ENCODE measurements at places on chromosomes 4 and X.

GRCh38 chr4:148737061-148737770, 295.0 kb upstream of the NR3C2 start:
- no peaks in the 10 kb centered on the region for H3K27me3 ChIP-seq
- no peak overlapping the region for H3K27ac ChIP-seq
- no peaks in the 10 kb centered on the region for H3K4me1 ChIP-seq
- H3K4me3 ChIP-seq = no peak overlapping the region
- H3K36me3 ChIP-seq = no peaks in the 10 kb centered on the region
- no peak for DNase-seq

DNA sequence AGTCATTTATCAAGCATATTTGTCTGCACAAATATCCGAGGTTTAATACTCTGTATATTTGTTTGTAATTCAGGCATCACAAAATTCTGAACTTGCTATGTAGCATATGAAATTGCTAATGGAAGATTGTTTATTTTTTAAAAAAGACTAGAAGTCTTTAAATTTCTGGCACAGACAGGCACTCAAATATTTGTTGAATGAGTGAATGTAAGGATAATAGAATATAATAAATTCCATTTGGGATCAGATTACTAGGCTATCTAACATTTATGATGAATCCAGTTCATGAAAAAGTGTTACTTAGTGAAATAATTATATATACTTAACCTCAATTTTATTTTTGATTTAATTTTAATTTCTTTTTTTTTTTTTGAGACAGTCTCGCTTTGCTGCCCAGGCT, 30.4 kb upstream of the TEC start:
- no peaks in the 10 kb centered on the region for H3K4me1 ChIP-seq
- DNase-seq = no peak

- DNase-seq = no peak
- H3K36me3 ChIP-seq = no peaks in the 10 kb centered on the region
These were observed 424.2 kb downstream of the PDGFC start for GRCh38 chr4:156547439-156547838.

DNA sequence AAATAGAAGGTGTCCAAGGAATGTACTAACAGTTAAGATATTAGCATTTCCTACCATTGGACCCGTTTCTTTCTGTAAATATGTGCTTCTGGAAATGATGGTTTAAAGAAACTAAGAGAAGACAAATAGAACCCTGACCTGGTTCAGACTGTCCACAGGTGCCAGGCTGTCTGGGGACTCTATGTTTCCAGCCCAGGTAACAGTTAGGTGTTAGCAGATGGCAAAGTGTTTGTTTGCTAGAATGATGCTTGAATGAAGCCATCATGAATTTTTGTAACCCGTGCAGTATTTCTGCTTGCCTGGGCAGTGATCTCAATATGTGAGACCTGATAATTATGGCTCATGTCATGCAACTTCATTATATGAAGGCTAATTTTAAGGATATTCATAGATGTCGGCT, 87.5 kb downstream of the LRRC66 start:
- no peak overlapping the region for H3K4me3 ChIP-seq
- no peak overlapping the region for H3K27ac ChIP-seq
- no peaks in the 10 kb centered on the region for H3K27me3 ChIP-seq
- H3K36me3 ChIP-seq = no peaks in the 10 kb centered on the region
- no peaks in the 10 kb centered on the region for H3K4me1 ChIP-seq

- no peak overlapping the region for H3K4me3 ChIP-seq
- no peaks in the 10 kb centered on the region for H3K27me3 ChIP-seq
- H3K27ac ChIP-seq = no peak overlapping the region
- DNase-seq = no peak
- H3K36me3 ChIP-seq = no peaks in the 10 kb centered on the region
These were observed 14.5 kb downstream of the ARHGAP24 start for GRCh38 chr4:85489273-85489981.

DNA sequence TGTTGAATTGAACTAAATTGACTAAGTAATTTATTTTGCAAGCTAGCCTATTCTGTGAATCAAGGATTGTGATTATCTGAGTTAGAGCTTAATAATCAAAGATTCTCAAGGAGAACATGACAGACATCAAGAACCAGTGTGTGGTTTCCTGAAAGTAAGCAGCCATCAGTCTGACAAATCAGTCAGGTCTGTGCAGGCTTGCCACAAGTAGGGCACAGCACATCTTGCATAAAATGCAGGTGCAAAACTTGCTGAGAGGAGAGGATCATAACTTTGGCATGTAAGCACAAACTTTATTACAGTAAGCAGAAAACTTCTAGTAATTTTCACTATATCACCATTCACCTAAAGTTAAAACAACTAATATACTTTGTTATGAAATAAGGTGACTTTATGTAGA, 22.5 kb downstream of the FAM241A start:
- H3K4me1 ChIP-seq = no peaks in the 10 kb centered on the region
- H3K36me3 ChIP-seq = no peaks in the 10 kb centered on the region
- H3K27me3 ChIP-seq = no peaks in the 10 kb centered on the region
- no peak overlapping the region for H3K27ac ChIP-seq
- no peak overlapping the region for H3K4me3 ChIP-seq

DNA sequence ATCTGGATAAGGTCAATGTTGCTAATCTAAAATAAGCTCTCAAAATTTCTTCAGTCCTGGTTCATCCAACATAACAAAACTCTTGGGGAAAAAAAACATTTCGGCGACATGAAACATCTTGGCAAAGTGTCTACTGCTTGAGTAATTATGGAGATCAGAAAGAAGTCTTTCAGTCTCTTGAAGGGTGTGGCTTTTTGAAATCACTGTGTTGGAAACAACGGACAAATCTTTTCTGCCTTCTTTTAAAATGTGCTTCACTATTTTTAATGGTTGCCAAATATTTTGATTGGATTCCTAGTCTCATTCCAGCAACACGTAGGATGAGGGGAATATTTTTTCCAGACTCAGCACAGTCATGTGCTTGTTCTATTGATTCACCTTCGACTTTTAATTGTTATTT, 138.6 kb downstream of the KLHL8 start:
- no peak for DNase-seq
- H3K4me3 ChIP-seq = no peak overlapping the region
- H3K27me3 ChIP-seq = no peaks in the 10 kb centered on the region
- H3K27ac ChIP-seq = peak overlapping the region; percentile 60

DNA sequence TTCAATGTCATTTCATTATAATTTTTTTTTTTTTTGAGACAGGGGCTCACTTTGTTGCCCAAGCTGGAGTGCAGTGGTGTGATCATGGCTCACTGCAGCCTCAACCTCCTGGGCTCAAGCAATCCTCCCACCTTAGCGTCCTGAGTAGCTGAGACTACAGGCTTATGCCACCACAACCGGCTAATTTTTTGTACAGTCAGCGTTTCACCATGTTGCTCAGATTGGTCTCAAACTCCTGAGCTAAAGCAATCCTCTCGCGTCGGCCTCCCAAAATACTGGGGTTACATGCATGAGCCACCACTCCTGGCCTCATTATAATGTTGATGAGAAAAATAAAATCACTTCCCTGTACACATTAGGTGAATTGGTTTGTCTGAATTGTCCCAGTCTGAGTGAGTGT, 16.9 kb downstream of the TAF7L start:
- no peaks in the 10 kb centered on the region for H3K27me3 ChIP-seq
- H3K36me3 ChIP-seq = no peaks in the 10 kb centered on the region
- DNase-seq = no peak
- H3K4me3 ChIP-seq = no peak overlapping the region

- no peak for DNase-seq
- H3K27me3 ChIP-seq = no peaks in the 10 kb centered on the region
- H3K4me1 ChIP-seq = no peaks in the 10 kb centered on the region
These were observed 452.1 kb upstream of the BOD1L1 start for GRCh38 chr4:14079601-14080000.

- H3K36me3 ChIP-seq = no peaks in the 10 kb centered on the region
- H3K4me1 ChIP-seq = no peaks in the 10 kb centered on the region
- H3K27me3 ChIP-seq = no peaks in the 10 kb centered on the region
These were observed 6.7 kb downstream of the APOO start for GRCh38 chrX:23901060-23901459.

- no peaks in the 10 kb centered on the region for H3K36me3 ChIP-seq
- no peaks in the 10 kb centered on the region for H3K27me3 ChIP-seq
- peak overlapping the region; percentile 69 for H3K4me3 ChIP-seq
- no peak for DNase-seq
- H3K4me1 ChIP-seq = no peaks in the 10 kb centered on the region
These were observed 731 bp upstream of the AMMECR1 start for GRCh38 chrX:110318664-110318968.

DNA sequence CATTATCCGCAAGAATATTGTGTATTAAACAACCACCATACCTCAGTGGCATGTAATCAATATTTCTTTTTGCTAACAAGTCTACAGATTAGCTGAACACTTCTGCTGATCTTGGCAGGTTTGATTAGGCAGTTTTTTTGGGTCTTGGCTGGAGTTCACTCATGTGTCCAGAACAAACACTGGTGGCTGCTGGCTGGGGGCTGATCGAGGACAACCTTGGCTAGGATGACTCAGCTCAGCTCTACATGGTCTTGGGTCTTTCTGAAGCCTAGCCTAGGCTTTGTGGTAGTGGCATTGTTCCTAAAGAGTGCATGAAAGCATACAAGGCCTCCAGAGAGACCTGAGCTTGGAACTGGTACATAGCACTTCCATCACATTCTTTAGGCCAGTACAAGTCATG, 41.1 kb downstream of the PPEF1 start:
- H3K27ac ChIP-seq = no peak overlapping the region
- H3K36me3 ChIP-seq = no peaks in the 10 kb centered on the region
- no peaks in the 10 kb centered on the region for H3K27me3 ChIP-seq
- DNase-seq = no peak
- H3K4me1 ChIP-seq = no peaks in the 10 kb centered on the region
